Stimulated activated CD8-positive, alpha-beta memory T cell treated with anti-CD3 and anti-CD28 coated beads, Interleukin-7, amount 100 ng/mL, for 4 hours (primary cell): ENCODE measurements at places on chromosomes 1 and 21.

GRCh38 chr1:21755067-21755466, 27.9 kb downstream of the USP48 start:
- no peak for DNase-seq

DNA sequence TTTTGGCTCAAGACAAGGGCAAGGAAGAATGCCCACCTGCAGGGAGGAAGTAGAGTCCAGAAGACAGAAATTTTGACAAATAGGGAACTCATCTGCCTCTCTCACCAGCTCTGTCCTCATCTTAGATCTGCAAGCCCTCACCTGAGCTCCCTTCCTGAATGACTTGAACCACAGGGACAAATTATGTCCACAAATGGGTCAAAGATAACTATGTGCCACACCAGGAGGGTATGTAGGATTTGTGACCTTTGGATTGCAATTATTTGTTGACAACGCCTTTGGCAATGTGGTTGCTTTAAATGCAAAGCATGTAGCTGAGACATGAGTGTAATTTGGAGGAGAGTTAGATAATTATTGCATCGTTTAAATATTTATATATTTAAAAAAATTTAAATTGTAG, 79.5 kb downstream of the GRIK1 start:
- DNase-seq = no peak

DNA sequence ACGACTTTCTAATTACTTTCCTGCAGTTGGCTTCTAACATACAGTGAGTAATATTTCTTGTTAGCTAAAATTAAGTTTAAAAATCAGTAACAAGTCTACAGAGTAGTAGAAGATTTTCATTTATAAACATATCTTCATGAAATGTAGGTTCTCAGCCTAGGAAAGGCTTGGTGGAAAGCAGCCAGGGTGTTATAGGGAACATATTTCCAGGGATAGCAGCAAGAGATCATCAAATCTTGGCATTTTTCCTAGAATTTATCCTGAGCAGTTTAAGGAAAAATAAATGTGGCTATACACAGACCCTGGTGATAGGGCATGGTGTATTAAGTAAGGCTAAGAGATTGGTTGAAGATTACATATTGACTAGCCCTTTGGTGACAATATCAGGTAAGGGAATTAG, 203.5 kb upstream of the NEGR1 start:
- DNase-seq = no peak

- no peak for DNase-seq
Observed at GRCh38 chr1:170296642-170297041, 150.9 kb downstream of the NTMT2 start.

GRCh38 chr1:48109390-48110013, 112.3 kb upstream of the TRABD2B start:
- no peak for DNase-seq

DNA sequence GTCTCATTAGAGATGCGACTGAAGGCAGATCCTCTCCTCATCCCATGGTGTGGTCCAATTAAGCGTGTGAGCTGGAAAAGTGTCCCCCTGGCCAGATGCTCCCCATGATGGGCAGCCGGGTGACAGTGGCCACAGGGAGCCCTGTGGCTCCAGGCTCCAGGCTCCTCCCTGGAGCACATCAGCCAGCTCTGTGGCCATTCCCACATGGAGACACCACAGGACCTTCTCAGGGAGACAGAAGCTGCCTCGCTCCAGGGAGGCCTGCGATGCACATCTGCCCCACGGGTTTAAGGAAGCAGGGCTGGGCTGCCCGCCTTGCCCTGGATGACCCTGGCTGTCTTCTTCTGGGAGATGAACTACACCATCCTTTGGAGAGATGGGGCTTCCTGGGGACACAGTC, 99.9 kb upstream of the TLR5 start:
- DNase-seq = no peak

DNA sequence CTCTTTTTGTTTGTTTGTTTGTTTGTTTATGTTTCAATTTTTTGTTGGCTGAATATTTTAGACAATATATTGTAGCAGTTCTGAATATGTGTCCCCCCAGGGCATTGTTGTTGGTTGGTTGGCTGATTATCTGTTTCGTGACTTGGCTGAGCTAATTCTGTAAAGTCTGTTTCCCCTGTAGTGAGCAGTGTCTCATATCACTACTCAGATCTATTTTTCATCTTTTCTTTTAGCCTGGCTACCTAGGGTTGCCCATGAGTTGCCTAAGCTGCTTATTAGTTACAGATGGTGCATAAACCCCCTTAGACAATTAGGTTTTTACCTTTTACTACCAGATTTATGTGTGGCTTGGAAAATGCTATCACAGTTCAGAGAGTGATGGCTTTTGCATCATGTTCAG, 32.3 kb downstream of the CFAP57 start:
- no peak for DNase-seq

DNA sequence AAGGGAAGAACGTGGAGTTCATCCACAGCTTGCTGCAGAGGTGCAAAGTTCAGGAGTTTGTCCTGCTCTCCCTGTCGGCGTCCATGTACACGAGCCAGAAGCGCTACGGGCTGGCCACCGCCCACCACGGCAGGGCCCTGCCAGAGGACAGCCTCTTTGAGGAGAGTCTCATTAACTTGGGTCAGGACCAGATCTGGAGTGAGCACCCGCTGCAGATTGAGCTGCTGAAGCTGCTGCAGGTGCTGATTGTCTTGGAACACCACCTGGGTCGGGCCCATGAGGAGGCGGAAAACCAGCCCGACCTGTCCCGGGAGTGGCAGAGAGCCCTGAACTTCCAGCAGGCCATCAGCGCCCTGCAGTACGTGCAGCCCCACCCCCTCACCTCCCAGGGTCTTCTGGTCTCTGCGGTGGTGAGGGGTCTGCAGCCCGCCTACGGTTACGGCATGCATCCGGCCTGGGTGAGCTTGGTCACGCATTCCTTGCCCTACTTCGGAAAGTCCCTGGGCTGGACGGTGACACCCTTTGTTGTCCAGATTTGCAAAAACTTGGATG, 73.8 kb upstream of the MORC3 start:
- DNase-seq = no peak

- DNase-seq = no peak
Observed at GRCh38 chr1:182563095-182563494, 26.0 kb downstream of the RNASEL start.

DNA sequence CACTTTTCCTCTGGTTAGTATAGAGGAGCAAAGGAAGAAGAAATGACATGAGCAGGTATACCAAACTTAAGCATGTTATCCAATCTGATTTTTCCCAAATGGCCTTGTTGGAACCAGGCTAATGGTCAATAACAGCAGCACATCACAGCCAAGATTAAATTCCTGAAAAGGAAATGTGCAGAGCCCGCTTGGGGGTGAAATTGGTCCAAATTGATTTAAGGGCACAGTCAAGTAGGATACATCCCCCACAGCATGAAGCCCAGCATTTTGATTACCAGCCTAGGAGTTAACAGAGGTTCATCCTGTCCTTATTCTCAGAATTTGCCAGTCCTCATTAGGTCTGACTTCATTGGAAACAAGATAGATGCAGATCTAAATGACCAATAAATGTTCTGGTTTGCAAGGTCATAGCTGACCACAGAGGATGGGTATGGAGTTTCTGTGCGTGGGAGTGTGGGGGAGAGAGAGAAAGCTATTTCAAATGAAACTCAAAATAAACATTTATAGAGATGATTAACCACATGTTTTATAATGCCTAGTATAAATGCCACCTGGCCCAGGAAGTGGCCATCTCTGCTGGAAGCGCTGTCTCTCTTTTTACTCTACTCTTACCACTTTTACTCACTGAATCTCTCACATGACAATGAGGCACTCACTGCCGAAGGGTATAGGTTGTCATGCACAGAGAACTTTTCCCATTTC, 38.7 kb downstream of the RGS5 start:
- no peak for DNase-seq

GRCh38 chr1:64172458-64172983, 30.9 kb upstream of the UBE2U start:
- no peak for DNase-seq

- DNase-seq = no peak
Observed at GRCh38 chr1:248858096-248858890, 592 bp downstream of the ZNF692 start.

GRCh38 chr1:157117527-157118057, 18.0 kb upstream of the ETV3L start:
- DNase-seq = no peak

GRCh38 chr1:28642056-28642846, 616 bp downstream of the TAF12 start:
- no peak for DNase-seq

- DNase-seq = no peak
Observed at GRCh38 chr1:27891196-27891889, 19.0 kb downstream of the THEMIS2 start.

DNA sequence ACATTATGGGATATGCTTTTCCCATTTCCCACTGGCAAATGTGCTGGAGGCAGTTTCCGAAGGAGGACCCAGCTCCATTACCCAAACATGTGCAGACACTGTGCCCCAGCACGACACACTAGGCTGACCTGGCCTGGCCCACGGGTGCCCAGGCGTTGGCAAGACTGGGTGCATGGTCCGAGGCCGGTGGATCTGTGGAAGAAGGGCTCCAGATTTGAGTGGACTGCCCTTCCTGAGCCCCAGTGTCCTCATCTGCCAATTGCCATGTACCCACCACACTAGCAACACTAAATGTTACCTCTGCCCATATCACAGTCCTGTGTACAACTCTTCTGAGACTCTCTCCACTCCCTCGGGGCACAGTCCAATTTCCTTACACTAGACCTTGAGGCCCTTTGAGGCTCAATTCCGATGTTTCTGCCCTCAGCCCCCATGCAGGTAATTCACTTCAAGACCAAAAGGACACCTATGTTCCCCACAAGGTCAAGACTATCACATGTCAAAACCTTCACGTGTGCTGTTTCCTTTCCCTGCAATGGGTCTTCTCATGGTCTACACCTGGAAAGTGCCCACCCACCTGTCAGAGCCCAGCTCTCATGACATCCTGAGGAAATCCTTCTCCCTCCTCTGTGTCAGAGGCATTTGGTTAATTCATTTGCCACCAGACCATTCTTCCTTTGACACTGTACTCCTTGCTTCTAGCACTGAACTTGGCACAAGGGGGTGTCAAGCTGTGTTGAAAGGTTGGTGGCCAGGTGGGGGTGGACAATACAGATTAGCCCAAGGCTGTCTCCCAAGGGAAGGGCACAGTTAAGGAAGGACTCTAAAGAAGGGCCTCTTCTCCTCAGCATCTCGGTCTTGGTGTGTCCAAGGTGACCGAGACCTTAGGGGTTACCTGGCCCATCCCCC, 124.9 kb downstream of the DMRTB1 start:
- DNase-seq = no peak
